ENCODE measurements at places on chromosomes 1 and 21.

DNA sequence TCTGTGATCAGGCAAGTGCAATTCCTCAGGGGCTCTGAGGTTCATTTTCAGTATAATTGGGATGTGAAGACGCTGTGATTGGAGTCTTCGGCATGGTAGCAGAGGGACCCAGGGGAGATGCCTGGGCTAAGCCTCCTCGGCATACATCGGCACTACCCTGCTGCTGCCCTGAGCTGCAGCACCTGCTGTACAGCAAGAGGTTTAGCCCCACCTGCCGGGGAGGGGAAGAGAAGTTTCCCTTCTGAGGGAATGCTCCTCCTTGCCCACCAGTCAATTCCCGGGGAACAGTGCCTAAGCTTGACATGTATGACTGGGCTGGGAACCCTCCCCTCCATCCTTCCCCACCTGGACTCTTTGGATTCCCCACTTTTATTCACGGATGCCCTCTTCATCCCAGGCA lies 24.9 kb downstream of the CNIH3 start:
- DNase-seq, result no peak

DNA sequence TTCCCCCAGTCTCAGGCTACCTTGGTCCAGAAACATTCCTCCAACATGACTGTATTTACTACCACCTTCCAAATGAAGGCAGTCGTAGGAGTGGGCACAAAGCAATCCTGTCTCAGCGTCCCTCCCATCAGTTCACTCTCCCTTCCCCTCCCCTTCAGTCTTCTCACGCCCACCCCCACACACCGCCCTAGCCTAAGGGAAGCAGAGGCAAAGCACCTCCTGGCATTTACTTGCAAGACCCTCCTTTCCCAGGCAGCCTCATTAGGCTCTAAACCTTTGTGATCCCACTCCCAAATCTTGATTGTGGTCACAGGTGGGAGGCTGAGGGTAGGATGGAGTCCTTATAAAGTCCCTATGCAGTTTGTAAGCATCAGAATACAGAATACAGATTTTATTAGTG lies 23.9 kb upstream of the LPAR3 start:
- no peak for DNase-seq

DNA sequence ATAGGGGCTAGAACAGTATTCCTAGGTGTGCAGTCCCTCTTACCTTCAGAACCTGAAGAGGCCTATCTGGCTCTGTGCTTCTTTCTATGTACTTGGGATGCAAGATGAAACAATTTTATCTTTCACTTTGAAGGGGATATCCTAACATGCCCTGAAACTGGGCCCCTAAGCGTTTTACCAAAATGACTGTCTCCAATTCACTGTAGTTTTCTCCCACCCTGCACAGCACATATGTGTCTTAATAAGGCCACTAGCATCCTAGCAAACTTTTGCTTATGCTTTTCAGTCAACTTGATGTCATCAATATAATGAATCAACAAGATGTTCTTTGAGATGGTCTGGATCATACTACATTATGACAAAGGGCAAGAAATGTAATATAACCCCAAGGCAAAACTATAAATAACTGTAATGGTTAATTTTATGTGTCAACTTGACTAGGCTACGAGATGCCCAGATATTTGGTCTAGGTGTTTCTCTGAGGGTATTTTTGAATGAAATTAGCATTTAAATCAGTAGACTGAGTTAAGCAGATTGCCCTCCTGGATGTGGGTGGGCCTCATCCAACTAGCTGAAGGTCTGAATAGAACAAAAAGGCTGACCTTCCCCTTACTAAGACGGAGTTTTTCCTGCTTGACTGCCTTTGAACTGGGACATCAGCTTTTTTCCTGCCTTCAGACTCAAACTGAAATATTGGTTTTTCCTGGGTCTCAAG lies 9.2 kb upstream of the ZSWIM5 start:
- no peak for DNase-seq

GRCh38 chr1:51369171-51369570 lies 38.8 kb upstream of the TTC39A start:
- no peak for DNase-seq

DNA sequence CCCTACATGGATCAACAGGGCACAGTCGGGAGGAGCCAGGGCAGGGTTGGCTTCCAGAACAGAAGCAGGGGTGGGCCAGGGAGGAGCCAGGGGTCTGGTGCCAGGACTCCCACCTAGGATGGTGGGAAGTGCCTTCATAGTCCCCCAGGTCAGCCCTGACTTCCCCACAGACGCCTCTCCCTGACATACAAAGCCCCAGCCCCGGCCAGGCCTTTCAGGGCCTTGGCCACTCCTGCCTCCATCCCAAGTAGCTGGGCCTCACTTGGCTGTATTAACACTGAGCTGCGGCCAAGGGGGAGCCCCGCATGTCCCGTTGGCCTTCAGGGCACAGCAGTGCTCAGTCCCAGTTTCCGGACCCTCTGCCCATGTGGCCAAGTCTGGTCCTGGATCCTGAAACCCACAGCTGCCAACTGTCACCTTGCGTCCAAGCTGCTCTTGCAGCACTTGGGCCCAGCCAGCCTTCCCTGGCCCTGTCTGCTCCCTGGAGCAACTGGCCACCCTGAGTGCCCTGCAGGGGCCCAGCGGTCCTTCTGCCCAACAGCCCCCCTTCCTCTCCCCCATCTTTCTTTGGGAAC lies 627.8 kb downstream of the MATN1 start:
- DNase-seq, result no peak

DNA sequence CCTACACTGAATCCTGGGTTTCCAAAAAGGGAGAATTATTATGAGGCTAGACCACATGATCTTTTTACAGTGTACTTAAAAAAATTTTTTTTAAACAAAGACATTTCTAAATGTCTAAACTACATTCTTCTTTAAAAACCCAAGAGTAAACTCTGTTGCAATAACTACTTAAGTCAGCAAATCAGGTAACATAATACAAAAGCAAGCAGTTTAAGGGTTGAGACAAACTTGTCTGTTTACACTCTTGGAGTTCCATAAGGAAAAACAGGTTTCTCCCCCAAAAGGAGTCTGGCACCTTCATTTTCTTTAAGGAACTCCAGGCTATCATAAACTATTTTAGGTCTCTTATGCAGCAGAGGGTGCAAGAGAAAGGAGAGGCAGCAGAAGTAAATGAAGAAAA lies 12.5 kb upstream of the ANKRD45 start:
- DNase-seq, result no peak

DNA sequence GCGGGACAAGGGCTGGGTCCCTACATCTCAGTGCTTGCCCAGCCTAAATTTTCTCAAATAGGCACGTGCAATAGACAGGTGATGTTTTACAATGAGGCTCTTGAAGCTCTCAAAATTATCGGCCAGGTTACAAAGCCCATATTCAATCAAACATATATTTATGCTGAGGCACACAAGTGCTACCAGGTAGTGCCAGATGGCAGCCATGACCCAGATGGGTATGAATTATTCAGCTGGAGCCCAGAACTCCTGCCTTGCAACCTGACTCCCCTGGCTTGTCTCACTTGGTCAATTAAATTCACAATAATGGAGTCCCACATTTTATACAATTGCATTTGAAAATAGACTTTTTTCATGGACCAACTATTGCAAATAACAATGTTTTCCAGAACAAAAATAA lies 12.3 kb upstream of the ADAM30 start:
- no peak for DNase-seq

DNA sequence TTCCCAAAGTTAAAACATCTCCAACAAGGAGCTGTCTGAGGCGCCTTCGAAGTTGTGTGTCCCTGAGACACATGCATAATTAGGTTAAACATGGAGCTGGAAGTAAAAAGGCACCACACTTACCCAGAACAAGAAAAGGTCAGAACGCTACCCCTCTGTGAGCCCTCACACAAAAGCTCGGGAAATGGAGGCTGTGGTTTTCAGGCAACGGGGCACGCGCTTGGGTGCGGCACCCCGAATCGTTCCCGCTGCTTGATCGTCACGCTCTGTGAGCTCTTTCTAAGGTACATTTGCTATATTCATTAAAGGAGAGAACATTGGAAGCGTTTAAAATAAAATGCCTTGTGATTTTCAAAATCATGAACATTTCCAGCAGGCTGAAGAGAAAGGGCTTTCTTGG lies 12.5 kb downstream of the CAPN8 start:
- no peak for DNase-seq

- peak; percentile 36 for DNase-seq
Observed at GRCh38 chr1:229862017-229862774, 204.8 kb upstream of the GALNT2 start.

DNA sequence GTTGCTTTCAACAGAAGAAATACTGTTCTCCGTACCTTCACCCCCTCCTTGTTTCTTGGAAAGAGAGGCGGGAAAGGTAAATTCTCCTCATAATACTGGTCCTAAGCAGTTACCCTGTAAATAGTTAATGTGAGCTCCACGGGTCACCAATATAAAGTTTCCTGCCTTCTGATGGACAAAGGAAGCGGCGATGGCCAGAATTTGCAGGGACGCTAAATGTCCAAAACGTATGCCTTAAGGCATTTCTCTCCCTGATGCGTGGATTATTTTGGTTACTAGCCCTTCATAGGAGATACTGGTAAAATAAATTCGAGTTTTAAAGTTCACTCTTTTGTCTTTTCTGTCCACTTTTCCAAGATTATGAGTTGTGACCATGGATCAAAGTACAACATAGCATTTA lies 898 bp upstream of the PTGS2 start:
- DNase-seq, result peak; percentile 17

GRCh38 chr1:228990906-228991569 lies 255.8 kb downstream of the RHOU start:
- no peak for DNase-seq

DNA sequence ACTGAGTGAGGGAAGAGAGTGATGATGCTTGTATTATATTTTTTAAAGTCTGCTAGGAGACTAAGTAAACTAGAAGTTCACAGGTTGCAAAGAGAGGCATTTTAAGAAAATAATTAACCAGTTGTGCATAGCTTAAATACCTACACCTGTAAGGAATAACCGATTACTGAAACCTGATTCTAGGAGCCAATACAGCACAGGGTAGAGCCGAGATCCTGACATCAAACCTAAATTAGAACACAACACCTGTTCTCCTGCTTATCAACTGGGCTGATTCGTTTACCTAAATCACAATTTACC lies 54.8 kb downstream of the EPRS1 start:
- DNase-seq, result no peak

DNA sequence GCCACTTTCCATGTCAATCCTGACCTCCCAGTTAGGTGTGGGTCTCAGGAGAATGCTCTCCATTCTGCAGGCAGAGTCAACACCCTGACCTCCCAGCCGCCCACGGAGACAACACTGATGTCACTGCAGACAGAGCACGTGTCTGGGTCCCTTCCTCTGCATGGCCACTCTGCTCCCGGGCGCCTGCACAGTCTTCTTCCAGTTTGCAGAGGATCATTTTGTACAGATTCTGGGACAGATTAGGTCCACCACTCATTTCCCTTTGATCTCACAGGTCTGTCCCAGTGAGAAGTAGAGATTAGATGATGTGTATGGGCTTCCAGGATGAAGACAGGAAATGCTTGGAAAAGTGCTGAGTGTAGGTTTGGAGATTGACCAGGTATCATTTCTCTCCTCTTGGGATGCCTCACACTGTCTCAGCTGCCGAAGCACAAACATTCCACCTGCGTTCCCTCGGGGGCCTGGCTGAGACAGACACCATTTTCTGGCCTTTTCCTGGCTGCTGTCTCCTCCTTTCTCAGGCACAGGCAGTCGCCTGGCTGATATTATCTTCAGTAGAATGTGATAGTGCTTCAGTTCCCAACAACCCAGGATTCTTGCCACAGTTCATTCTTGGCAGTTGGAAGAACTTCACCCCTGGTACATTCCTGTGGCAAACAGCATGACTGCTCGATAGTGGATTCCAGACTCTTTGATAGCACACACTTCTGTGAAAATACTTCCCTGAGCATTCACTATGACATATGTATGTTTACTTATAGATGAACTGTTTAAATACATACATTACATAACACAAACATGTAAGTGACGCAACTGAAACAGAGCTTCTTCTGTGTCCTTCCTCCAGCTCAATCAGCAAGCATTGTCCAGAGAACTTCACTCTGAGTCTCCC lies 7.9 kb downstream of the MYBPHL start:
- peak; percentile 93 for DNase-seq

GRCh38 chr1:91781371-91781825 lies 104.6 kb downstream of the TGFBR3 start:
- peak; percentile 83 for DNase-seq

DNA sequence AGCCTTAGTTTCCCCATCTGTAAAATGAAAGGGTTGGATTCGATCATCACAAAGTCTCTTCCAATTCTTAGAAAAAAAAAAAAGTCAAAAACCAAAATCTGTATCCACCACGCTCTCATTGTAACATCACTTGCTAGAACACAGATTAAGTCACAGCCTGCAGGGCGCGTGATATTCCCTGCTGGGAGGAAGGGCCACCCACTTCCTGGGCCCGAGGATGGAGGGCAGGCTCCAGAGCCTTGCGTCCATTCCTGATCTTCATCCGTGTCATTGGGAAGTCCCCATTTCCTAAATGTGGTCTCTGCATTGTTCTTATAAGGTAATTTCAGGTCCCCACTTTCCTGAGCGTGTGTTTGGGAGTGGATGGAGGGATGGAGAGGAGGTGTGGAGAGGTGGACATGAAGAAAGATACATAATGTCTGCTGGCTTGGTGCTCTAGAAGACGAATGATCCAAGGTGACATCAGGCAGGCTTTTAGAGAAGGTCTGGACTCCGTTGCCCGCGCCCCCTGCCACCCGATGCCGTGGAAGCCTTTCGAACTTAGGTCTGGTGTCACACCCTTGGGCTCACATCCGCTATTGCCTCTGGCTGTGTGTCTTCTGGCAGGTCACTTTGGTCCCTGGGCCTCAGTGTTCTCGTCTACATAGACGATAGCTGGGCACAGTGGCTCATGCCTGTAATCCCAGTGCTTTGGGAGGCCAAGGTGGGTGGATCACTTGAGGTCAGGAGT lies 56.1 kb downstream of the ATP5PO start:
- DNase-seq, result no peak

- DNase-seq, result peak; percentile 46
Observed at GRCh38 chr1:13583595-13583965, at the start of gene PDPN. PDPN (plus strand) TSS chr1:13583832; CDS start chr1:13584034, 202 bp downstream.

DNA sequence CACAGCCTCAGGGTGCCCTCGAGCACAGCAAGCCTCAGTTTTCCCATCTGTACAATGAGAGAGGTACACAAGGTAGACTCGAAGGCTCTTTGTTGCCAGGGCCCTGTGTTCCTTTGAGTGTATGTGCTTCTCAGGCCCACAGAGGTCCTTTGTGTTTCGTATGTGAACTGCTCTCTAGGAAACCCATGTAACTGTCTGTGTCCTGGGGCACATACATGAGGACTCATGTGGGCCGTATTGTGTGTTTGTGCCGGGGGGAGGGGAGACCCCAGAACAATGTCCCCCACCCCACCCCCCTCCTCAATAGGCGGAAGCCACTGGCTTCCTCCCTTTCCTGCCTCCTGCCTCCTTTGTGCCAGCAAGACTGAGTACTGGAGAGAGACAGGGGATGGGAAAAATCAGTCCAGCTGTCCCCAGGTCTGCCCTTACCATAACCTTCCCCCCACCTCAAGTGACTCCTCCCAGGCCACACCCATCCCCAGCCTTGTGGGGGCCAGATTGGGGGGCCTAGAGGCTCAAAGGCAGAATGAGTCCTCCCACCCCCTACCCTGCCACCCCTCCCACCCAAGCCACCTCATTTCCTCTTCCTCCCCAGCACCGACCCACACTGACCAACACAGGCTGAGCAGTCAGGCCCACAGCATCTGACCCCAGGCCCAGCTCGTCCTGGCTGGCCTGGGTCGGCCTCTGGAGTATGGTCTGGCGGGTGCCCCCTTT lies at the start of gene TIE1:
Gene TIE1, plus strand, starts transcription at position 605 of the 717 bp plus-strand sequence. Its CDS starts 90 bp downstream, at position 695.
- no peak for DNase-seq
